ENCODE measurements at places on chromosomes 2 and 18.

- no peak for DNase-seq
Observed at GRCh38 chr2:109726379-109727270, 67.5 kb upstream of the RGPD5 start.

GRCh38 chr2:241372361-241372992, 16.4 kb downstream of the FARP2 start:
- DNase-seq: no peak

- no peak for DNase-seq
Observed at GRCh38 chr2:69089998-69090397, 77.0 kb downstream of the ANTXR1 start.

DNA sequence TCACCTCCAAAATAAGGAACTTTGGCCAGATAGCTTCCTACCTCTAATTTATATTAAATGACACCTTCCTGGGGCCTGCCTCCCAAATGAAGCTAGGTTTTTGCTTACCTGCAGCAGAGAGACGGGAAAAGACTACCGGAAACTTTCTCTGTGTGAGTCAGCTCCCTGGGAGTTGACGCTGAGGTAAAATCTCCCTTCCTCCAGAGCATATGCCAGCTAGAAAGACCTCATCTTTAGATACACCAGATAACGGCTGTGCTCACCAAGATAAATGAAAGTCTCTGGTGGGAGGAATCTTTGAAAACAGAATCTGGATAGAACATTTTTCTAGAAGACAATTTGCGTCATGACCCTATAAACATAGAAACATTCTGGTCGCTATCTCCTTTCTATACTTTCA, 99.7 kb upstream of the RFX8 start:
- DNase-seq: no peak

- DNase-seq: no peak
Observed at GRCh38 chr18:24850532-24850931, 390.1 kb downstream of the HRH4 start.

DNA sequence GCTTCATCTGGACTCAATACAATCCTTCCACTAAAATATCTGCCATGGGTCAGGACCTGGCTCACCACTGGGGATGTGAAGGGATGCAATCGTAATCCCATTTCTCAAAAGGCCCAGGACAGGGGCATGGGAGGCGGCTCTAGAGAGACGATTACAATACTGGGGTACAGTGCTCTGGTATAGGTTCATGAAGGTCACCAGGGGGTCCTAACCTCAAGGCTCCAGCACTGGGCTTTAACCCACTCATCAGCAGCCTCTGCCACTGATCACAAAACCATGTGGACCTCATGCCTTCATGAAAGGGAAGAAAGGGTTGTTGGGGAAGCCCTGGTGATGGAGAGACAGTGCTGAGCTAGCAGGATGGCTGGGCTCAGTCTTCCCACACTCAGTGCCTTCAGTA, 48.8 kb downstream of the ADD2 start:
- no peak for DNase-seq

DNA sequence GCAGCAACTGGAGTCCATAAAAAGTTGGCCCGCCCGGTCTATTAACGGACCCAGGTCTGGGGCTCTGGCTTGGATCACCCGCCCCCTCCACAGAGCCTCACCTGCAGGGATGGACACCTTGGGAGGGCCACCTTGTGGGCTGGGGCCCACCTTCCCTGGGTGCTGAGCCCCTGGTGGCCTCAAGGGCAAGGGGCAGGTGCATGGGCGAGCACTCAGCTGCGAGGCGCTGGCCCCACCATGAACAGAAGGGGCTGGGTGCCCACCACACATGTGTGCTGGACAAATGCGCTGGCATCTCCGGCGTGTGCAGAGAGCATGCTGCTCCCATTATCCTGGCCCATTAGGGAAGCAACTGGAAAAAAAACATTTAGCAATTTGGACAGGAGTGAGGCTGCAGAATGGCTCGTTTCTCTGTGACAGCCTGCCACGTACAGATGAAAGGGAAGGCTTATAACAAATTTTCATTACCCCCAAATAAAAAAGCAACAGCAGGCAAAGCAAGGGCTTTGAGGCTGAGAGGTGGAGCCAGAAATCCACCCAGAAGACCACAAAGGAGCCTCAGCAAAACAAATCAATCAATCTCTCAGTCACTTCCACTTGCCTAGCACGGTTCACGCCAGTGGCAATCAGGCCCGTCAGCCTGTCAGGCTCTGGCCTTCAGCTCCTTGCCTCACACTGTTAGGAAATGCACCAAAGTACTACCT, 253.1 kb upstream of the ZNF521 start:
- no peak for DNase-seq

DNA sequence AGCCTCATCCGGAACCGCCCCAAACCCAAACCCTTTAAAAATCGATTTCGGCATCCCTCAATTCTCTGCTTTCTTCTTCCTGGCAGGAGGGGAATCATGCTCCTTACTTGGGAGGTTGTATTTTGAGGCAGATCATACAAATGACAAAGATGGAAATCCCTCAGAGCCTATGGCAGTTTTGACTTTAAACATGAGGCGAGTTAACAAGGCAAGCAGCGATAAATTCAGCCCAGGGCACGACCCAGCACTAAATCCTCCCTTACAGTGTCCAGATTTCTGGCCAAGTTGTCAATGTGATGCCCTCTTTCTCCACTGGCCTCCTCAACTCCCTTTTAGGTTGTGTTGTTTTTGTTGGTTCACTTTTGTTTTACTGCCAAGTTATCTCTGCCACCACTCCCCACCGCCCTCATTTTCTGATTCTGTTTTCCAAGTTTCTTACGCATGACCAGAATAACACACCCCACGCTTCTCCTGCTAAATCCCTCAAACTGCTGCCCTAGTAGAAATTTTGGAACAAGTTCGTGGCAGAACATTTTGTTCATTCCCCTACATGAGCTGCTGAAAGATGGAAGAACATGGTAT, 68.3 kb downstream of the CTAGE1 start:
- no peak for DNase-seq

DNA sequence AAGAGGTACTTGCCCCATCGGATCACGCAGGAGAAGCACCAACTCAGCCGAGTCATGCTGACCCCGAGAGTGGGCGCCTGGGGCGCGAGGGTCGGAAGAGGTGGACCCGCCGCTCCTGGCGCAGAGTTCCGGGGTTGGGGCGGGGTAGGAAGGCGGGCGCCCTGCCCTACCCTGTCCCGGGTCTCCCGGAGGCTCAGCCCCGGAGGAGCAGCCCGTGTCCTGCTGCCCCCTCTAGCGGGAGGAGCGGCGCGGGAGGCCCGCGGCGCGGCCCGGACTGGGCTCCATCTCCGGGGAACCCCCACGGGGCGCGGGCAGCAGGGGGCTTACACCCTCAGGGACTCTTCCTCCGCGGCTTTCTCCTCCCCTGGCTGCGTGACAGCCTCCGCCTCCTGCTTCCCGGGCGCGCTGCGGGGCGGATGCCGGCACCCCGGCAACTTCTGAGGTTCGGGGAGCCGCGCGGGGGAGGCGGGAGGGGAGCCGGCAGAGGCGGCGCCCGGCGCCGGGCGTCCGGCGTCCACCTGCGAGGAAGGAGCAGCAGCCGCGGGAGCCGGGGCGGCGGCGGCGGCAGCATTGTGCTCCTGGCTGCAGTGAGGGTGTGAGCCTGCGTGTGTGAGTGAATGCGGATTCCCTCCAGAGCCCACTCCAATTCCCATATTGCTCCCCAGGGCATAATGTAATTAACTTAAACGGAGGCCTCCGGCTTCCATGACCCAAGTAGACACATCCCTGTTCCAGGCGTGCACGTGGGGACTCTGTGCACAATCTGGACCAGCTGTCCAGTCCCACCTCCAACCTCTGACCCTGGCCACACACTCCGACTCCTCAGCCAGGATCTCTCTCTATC, 7.6 kb upstream of the TNS1 start:
- DNase-seq: no peak

DNA sequence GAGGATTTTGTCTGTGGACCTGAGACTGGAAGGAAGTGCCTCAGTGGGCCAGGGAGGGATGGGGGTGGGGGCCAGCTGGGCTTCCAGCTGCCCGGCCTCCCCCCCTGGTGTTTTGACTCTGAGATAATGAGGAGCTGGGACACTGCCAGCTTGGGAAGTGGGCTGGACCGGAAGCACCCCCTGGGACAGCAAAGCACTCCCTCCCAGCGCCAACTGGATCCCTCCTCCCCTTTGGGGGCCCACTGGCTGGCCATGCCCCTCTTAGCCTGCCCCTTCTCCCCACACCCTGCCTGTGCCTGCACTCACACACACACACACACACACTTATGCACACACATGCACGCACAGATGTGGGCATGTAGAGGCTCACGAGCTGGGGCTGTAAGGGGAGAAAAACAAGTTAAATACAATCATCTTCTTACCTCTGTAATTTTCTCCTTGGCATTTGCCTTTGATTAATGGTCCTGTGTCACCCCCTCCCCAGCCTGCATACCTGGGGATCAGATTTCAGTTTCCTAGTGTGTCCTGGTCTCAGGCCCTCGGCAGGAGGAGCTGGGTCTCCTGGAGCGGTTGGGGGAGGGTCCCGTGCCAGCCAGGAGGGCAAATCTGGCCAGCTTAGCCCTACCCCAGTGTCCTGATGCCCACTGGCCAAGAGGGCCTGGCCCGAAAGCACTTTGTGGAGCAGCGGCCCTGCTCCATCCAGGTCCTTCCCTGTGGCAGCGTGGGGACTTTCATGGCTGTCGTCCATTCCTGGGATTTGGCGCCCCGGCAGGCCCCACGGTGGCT, 3.6 kb downstream of the ITM2C start:
- DNase-seq: no peak

- DNase-seq: no peak
Observed at GRCh38 chr18:56188529-56189275, 449.7 kb downstream of the TXNL1 start.

DNA sequence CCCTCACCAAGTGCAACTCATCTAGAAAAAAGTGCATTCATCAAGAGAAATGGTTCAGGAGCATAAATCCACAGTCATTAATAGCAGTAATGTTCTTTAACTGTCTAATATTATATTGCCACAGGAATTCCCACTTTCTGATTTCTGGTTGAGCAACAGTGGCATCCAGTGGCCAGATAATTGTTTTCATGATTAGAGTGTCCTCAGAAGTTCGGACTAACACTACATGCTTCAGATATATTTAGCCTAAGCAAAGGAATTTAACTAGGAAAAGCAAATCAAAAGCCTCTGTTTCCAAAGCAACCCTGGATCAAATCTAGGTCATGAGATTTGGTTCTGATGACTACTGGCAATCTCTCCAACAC, 9.8 kb upstream of the ERBB4 start:
- DNase-seq: no peak

DNA sequence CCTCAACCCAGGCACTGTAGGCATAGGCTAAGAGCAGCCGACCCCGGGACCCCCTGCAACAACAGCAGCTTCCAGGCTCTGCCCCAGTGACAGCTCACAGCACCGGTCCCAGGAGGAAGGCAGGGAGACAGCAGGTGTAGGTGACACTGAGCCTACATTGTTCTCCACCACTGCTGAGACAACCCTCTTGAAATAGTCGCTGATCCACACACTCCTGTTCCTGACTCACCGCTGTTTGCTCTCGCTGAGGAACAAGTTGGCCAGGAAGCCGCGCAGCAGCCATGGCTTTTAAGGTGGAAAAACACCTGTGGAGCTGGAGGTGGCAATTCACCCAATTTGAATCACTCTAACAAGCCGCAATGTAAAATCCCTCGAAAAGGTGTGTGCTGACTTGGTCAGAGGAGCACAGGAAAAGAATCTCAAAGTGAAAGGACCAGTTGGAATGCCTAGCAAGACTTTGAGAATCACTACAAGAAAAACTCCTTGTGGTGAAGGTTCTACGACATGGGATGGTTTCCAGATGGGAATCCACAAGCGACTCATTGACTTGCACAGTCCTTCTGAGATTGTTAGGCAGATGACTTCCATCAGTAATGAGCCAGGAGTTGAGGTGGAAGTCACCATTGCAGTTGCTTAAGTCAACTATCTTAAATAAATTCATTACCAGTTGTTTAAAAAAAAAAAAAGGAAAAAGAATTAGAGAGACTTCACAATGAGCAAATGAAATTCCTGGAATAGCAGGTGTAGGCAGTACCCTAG, 167.5 kb downstream of the ARL4C start:
- no peak for DNase-seq

- DNase-seq: no peak
Observed at GRCh38 chr2:234300932-234301823, 195.7 kb downstream of the ARL4C start.

GRCh38 chr2:143382573-143382972, 253.4 kb downstream of the ARHGAP15 start:
- no peak for DNase-seq
